ENCODE measurements at places on chromosomes 4 and X.

DNA sequence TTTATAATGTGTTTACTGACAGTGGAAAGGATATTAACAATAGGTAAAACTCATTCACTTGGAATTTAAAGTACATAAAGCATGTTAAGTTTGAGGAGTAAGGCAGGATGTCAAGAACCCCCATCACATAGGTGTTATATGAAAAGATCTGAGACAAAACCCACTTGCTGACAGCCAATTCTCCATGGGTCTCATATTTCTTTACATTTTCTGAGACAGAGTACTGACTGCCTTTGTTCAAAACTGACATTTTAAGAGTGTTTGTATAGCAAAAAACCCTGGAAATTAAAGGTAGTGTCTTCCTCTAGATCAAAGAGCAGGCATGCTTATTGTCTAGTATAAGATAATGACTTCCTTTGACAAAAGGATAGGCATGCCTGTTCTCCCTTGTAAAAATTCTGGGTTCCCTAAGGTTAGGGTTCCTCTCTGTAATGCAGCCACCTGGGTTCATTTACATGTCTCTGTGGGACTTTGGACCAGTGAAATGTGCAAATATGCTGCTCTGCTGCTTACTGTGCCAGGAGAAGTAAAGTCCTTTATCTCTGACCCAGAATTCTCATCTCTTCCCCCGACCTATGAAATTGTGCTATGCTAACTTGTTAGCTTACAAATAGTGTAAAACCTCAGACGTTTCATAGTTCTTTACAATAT lies 123.6 kb downstream of the PCDH18 start:
- no peak for DNase-seq

DNA sequence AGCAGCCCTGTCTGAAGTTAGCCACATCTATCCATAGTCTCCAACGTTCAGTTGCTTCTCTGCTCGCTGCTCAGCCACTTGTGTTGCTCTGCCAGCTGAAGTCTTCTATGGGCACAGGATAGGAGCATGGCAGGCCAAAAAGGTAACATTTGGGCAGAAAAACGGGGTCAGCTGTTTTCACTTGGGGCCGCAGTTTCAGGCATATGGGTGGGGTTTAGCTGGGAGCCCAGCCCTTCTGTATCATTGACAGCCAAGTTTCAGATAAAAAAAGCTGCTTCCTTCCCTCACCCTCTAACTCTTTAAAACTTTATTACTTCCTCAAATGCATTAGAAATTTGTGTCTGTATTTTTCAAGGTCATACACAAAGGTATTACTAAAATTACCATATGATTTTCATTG lies 18.4 kb upstream of the MANBA start:
- no peak for DNase-seq

- no peak for DNase-seq
Measured at GRCh38 chrX:101452056-101452455, 33.2 kb upstream of the ARMCX4 start.

- no peak for DNase-seq
Measured at GRCh38 chr4:184653650-184654049, 4.1 kb downstream of the PRIMPOL start.

DNA sequence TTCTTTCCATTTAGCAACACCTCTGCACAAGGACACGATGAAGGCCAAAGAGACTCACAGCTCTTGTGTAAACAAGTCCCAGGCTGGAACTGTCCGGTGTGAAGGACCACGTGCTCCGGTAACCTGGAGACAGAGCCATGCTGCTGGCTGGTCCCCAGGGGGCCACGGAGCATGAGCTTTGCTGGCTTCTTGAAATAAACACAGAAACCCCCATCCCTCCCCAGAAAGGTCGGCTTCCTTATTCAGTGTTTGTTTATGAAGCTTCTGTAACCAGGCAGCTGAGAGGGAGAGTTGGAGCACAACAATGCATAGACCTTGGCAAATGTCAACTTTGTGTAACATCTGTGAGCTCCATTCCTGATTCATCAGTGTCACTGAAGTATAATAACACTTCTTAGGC lies 109.4 kb downstream of the GPR143 start:
- DNase-seq: no peak

- DNase-seq: no peak
Measured at GRCh38 chrX:70907900-70908299, 611 bp downstream of the TEX11 start.

DNA sequence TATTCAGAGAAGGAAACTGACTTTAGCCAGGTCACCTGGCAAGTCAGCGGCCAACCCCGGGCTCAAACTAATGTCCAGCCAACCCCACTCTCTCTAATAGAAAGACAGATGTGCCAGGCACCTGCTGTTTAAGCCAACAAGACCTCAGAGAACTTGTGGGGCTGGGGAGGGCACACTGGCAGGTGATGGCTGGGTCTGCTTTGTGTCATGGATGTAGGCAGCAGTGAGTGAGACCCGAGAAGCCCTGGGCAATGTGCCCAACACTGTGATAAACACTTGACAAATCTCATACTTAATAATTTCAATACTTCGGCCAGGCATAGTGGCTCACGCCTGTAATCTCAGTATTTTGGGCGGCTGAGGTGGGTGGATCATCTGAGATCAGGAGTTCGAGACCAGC lies 9.0 kb upstream of the CD99L2 start:
- DNase-seq: no peak

- no peak for DNase-seq
Measured at GRCh38 chrX:3648084-3648483, 65.4 kb downstream of the PRKX start.

GRCh38 chr4:48778431-48779094 lies 1.5 kb downstream of the FRYL start:
- DNase-seq: no peak

GRCh38 chr4:105162123-105162796 lies 15.6 kb downstream of the TET2 start:
- DNase-seq: no peak

DNA sequence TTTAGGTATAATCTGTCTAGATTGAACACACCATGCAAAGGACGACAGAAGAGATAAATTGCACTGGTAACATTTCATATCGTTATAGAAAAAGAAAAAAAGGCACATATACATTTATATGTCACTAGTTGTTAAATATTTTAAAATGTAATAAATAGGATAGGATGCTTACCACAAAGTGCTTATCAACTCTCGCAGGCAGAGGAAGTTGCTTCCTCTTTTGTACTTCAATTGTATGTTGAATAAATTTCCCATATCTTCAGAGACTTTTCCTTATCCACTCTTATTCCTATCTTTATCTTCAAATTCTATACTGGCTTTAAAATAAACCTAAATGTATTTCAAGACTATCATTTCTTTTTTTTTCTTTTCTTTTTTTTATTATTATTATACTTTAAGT lies 163.3 kb upstream of the SPOCK3 start:
- DNase-seq: no peak

- DNase-seq: no peak
Measured at GRCh38 chr4:173237152-173237551, 68.5 kb downstream of the GALNT7 start.

DNA sequence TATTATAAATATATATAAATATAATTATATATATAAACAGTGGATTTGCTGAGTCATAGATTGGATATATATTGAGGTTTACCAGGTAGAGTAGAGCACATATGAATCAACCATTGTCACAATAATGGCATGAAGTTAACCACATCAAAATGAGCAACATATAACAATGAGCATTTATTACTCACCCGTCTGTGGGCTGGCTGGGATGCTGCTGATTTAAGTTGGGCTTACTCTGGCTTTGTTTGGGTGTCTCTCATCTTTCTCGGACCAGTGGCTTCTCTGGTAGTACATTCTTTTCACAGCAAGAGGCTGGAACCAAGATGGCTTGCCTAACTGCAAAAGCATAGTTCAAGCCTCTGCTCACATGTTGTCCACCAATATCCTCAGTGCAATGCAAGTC lies 111.7 kb upstream of the TAPT1 start:
- no peak for DNase-seq

- no peak for DNase-seq
Measured at GRCh38 chr4:180169966-180170365, 2073.2 kb upstream of the TENM3 start.

DNA sequence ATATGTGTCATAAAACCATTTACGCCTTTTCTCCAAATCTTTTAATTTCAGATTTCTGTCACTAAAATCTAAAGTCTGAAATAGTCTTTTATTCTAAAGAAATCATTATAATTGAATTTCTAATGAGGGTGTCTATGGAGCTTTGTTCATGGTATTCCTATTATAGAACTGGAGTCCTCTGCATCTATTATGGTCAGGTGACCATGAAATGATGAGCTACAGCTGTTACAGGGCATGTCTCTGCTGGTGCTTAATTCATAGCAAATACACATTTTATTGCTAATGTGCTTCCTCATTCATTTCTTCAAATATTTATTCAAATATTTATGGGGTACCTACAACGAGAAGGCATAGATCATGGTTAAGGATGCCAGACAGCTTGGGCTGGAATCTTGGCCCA lies 126.1 kb downstream of the NAA11 start:
- no peak for DNase-seq

GRCh38 chr4:167642250-167642649 lies 408.0 kb upstream of the SPOCK3 start:
- no peak for DNase-seq
